ENCODE measurements at places on chromosomes 7 and 10. TPM values are rescaled to one million over a fixed set of nuclear protein-coding genes. Genes with fewer than 3 reads are reported as not detected.

GRCh38 chr7:120353171-120353570 is 80.2 kb downstream of the KCND2 start:
- no peak for DNase-seq

The GIMAP2 gene
- total RNA-seq = 12.5 TPM

- DNase-seq = no peak
These were observed 7.8 kb upstream of the BLNK start for GRCh38 chr10:96279191-96279641.

The SPACDR gene
- total RNA-seq = 0.96 TPM

The PAX2 gene
- not detected for total RNA-seq

The PSAP gene
- 1,414 TPM for total RNA-seq

DNA sequence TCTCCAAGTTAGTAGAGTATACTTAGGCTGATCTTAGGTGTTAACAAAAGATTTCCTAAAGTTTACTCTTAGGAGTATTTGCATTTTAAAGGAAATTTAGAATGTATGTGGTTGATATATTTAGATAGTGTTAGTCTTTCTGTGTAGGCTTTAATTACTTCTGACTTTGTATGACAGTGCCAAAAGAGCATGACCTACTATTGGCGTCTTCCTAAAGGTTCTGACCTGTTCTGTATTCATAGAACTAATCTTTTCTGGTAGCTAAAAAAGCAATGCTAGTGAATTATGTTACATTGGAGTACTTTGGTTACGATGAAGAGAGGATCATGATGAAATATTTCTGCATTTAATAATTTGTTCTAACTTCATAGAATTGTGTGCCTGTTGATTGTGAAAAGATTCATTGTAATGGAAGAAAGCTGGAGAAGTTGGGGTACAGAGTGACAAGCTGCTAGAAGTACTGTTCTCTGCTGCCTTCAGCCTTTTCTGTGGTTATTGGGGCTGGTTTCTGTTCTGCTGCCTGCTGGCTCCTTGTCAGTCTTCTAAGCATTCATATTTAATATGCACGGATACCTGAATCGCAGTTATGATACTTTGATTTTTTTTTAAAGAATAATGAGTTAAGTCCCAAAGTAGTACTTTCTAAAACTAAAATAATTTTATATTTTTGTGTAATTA is 13.2 kb downstream of the WAC start:
- no peak for DNase-seq

DNA sequence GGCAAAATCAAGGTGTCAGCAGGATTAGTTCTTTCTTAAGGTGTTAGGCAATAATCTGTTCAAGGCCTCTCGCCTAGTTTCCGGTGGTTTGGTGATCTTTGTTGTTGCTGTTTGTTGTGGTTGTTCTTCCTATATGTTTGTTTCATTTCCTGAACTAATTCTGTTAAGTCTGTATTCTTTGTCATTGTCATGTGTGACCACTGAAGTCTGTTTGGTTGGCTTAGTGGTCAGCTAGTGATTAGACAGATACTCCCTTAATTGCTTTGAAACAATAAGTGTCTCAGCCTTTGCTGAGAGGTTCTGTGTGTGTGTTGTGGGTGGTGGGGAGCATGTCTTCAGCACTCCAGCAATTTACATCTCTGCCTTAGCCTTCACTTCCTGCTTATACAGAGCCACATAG is 46.0 kb downstream of the ABCC2 start:
- no peak for DNase-seq

The SFRP5 gene
- total RNA-seq = not detected

The PYROXD2 gene
- 22.4 TPM for total RNA-seq

The STEAP1 gene
- total RNA-seq = 70.0 TPM

All from mesenteric fat pad (tissue), 1 donor.